Pancreas (tissue), 10 donors: ENCODE measurements at places on chromosomes 6 and 20.

GRCh38 chr20:24657878-24658620 lies 188.6 kb downstream of the SYNDIG1 start:
- no peak for DNase-seq
- H3K4me1 ChIP-seq, result no peaks in the 10 kb centered on the region
- no peak overlapping the region for H3K27ac ChIP-seq
- H3K27me3 ChIP-seq, result no peaks in the 10 kb centered on the region
- H3K4me3 ChIP-seq, result no peak overlapping the region

- no peaks in the 10 kb centered on the region for H3K36me3 ChIP-seq
- H3K4me1 ChIP-seq, result no peaks in the 10 kb centered on the region
- DNase-seq, result no peak
- H3K27me3 ChIP-seq, result no peaks in the 10 kb centered on the region
- no peak overlapping the region for H3K27ac ChIP-seq
Measured at GRCh38 chr6:15892369-15892768, 229.5 kb upstream of the DTNBP1 start.

- H3K4me3 ChIP-seq, result no peak overlapping the region
- no peak overlapping the region for H3K27ac ChIP-seq
- DNase-seq, result no peak
- H3K4me1 ChIP-seq, result no peaks in the 10 kb centered on the region
- no peaks in the 10 kb centered on the region for H3K27me3 ChIP-seq
Measured at GRCh38 chr6:56050530-56051201, 175.3 kb upstream of the BMP5 start.

DNA sequence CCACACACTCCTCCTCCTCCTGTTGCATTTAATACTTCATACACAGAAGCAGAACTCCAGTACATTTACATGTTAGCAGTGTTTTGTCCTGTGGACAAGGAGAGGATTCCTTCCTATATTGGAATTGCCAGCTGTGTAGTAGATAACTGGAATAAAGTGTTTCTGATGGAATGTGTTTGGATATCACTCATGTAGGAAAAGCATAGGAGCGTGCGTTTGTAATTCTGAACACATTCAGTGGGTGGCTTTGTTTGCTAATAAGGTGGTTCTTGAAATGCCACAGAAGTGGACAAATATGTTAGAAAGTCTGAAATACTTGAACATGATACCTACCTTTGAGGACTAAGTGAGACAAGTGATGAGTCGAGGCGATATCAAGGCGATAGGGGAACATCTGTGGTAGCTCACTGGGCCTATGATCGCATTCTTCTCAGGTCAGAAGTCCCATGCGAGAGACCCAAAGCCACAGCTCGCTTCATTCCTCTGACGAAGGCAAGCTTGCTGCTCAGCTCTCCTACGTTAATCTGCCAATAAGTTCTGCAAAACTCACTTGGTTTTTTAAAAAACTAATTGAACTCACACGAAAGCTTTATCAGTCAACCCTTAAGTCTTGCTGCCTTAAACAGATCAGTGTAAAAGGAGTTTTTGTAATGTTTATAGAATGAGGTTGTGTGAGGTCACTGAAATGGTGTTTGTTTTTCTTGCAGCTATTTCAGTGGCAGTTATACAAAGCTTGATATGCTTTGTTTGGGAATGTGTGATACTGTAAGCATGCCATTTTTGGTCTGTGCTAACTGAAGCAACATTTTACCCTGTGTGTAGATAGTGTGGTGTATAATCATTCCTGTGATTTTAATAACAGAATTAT lies 159.9 kb downstream of the SOX4 start:
- H3K27ac ChIP-seq, result no peak overlapping the region
- no peaks in the 10 kb centered on the region for H3K4me1 ChIP-seq

- no peak overlapping the region for H3K27ac ChIP-seq
- DNase-seq, result no peak
- no peaks in the 10 kb centered on the region for H3K4me1 ChIP-seq
- H3K36me3 ChIP-seq, result no peaks in the 10 kb centered on the region
Measured at GRCh38 chr20:61730631-61731362, 334.9 kb downstream of the TAF4 start.

DNA sequence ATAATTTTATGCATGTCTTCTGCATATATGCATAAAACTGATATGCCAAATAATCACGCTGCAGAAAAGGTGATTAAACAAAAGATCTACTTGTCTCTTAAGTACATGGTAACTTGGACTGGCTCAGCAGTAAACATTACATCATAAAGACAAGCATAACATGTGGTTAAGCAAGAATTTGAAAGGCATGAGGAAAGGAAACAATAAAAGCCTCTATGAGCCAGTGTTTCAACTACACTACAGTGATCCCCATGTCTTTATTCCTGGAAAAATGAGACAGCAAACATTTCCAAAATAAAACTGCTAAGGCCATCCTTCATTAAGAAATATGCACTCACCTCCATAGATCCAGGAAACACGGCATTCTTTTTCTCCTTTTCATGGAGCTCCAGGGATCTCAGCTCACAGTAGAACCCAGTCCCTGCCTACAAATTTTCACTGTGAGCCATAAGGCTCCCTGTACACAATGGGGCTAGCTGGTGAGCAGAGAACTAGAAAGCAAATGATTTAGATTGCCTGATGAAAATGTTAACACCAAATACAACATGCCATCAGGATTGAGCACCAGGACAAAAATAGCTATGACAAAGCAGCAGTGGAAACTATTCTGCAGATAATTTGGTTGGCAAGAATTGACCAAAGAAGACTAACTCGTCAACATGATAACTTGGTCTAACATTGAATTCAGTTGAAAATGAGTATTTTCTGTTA lies 156.1 kb downstream of the COL21A1 start:
- no peak overlapping the region for H3K27ac ChIP-seq
- H3K27me3 ChIP-seq, result no peaks in the 10 kb centered on the region
- H3K4me3 ChIP-seq, result no peak overlapping the region

- H3K36me3 ChIP-seq, result no peaks in the 10 kb centered on the region
- no peaks in the 10 kb centered on the region for H3K27me3 ChIP-seq
- no peak for DNase-seq
- H3K4me1 ChIP-seq, result peaks cover 9% of the 10 kb centered on the region
Measured at GRCh38 chr20:62804021-62804626, 511 bp upstream of the OGFR start.

DNA sequence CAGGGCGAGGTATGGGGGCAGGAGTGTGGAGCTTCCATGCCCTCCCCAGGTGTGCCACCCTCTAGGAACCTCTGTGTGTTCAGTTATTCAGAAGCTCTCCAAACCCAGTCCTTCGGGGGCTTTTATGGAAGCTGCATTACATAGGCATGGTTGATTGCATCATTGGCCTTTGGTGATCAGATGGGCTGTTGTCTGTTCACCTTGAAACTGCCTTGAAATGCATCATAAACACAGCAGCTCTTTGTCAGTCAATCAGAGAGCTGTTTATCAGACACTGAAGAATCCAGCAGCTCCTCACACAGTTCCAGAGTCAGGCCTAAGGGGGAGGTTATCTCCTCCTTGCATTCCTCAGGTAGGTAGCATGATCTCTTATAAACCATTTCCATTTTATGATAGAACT lies 62.4 kb downstream of the E2F3 start:
- no peaks in the 10 kb centered on the region for H3K4me1 ChIP-seq
- no peaks in the 10 kb centered on the region for H3K27me3 ChIP-seq
- no peak overlapping the region for H3K27ac ChIP-seq
